ENCODE measurements at places on chromosomes 7 and 10. TPM values are rescaled to one million over a fixed set of nuclear protein-coding genes. Genes with fewer than 3 reads are reported as not detected.
A peak's percentile ranks its signal among the peaks of the same experiment; 100 is the strongest.

GRCh38 chr10:80462299-80462980 lies 8.3 kb downstream of the TSPAN14 start:
- peaks cover 69% of the 10 kb centered on the region for H3K36me3 ChIP-seq
- peak overlapping the region; percentile 71 for H3K27ac ChIP-seq
- DNase-seq, result no peak
- no peaks in the 10 kb centered on the region for H3K27me3 ChIP-seq
- peak overlapping the region; percentile 67 for H3K4me3 ChIP-seq

GRCh38 chr10:59859570-59859969 lies 46.8 kb downstream of the CCDC6 start:
- H3K4me3 ChIP-seq, result no peak overlapping the region
- H3K27ac ChIP-seq, result no peak overlapping the region
- H3K4me1 ChIP-seq, result peaks cover 10% of the 10 kb centered on the region
- no peaks in the 10 kb centered on the region for H3K27me3 ChIP-seq
- H3K36me3 ChIP-seq, result peaks cover 29% of the 10 kb centered on the region

SGMS1 gene
- total RNA-seq, result 19.3 TPM

STK31 gene
- 0.15 TPM for total RNA-seq

WDFY4 gene
- total RNA-seq, result 0.37 TPM

PTN gene
- total RNA-seq, result not detected

UPK3BL2 gene
- total RNA-seq, result 44.9 TPM

DNA sequence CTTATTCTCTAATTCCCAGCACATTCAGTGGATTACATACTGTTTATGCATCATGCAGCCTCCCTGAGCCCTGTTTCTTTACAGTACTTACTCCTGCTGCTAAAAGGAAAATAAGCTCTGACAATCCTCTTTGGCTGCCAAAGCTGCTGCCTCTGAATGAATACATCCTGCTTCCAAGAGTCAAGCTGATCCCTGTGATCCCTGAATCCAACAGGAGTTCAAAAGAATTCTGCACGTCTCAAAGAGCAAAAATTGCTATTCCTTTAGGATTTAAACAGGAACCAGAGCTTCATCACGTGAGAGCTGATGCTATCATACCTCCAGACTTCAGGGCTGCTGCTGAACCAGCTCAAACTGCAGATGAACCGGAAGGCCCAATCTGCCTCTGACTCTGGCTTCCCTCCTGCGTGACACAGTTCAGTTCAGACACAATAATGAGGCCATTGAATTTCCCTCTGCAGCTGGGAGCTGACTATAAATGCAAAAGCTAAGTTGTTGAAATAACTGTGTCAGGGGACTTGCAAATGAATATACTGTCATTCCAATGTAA lies 851.0 kb upstream of the PHF14 start:
- no peaks in the 10 kb centered on the region for H3K4me1 ChIP-seq
- H3K36me3 ChIP-seq, result no peaks in the 10 kb centered on the region
- no peak overlapping the region for H3K4me3 ChIP-seq
- no peak overlapping the region for H3K27ac ChIP-seq
- DNase-seq, result no peak

- peaks cover 30% of the 10 kb centered on the region for H3K4me1 ChIP-seq
- no peak overlapping the region for H3K27ac ChIP-seq
- no peak overlapping the region for H3K4me3 ChIP-seq
- H3K36me3 ChIP-seq, result peaks cover 66% of the 10 kb centered on the region
- no peaks in the 10 kb centered on the region for H3K27me3 ChIP-seq
These were observed 40.9 kb downstream of the NUDCD3 start for GRCh38 chr7:44449584-44449928.

GRCh38 chr10:12409161-12409560 lies 59.8 kb downstream of the CAMK1D start:
- H3K36me3 ChIP-seq, result peaks cover 5% of the 10 kb centered on the region
- H3K27ac ChIP-seq, result no peak overlapping the region
- peaks cover 39% of the 10 kb centered on the region for H3K4me1 ChIP-seq
- H3K27me3 ChIP-seq, result no peaks in the 10 kb centered on the region

GRCh38 chr7:113338071-113338696 lies 219.8 kb upstream of the SMIM30 start:
- no peak for DNase-seq
- no peaks in the 10 kb centered on the region for H3K4me1 ChIP-seq
- no peaks in the 10 kb centered on the region for H3K27me3 ChIP-seq
